ENCODE measurements at places on chromosomes 5 and 9.

DNA sequence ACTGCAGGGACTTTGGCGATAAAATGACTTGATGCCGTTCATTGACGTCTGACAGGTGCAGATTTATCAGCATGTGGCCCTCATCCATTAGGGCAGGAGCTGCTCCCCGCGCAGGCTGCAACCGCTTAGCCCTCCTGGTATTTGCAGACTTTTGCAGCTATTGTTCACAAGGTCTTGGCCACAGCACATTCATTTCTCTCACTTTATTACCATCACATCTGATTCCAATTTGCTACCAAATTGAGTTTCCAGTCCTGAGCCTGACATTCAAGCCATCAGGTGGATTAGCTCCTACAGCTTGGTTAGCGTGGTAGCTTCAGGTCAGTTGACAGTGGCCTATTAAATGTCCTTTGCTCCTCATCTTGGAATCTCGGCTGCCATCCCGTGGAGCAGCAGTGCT is 299.2 kb downstream of the CD180 start:
- no peak for DNase-seq

- DNase-seq = no peak
These were observed 10.7 kb downstream of the SETD9 start for GRCh38 chr5:56919942-56920662.

DNA sequence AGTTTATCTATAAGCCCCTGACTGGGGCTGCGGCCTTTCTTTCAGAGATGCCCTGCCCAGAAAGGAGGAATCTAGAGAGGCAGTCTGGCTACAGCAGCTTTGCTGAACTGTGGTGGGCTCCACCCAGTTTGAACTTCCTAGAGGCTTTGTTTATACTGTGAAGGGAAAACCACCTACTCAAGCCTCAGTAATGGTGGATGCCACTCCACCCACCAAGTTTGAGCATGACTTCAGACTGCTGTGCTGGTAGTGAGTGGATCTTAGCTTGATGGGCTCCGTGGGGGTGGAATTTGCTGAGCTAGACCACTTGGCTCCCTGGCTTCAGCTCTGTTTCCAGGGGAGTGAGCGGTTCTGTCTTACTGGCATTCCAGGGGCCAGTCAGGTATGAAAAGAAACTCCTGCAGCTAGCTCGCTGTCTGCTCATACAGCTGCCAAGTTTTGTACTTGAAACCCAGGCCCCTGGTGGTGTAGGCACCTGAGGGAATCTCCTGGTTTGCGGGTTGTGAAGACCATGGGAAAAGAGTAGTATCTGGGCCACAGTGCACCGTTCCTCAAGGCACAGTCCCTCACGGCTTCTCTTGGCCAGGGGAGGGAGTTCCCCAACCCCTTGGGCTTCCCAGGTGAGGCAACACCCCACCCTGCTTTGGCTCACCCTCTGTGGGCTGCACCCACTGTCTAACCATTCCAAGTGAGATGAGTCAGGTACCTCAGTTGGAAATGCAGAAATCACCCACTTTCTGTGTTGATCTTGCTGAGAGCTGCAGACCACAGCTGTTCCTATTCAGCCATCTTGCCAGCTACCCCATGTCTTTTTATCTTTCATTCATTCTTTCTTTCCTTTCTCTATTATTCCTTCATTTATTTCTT is 211.8 kb upstream of the C9orf72 start:
- DNase-seq = no peak

DNA sequence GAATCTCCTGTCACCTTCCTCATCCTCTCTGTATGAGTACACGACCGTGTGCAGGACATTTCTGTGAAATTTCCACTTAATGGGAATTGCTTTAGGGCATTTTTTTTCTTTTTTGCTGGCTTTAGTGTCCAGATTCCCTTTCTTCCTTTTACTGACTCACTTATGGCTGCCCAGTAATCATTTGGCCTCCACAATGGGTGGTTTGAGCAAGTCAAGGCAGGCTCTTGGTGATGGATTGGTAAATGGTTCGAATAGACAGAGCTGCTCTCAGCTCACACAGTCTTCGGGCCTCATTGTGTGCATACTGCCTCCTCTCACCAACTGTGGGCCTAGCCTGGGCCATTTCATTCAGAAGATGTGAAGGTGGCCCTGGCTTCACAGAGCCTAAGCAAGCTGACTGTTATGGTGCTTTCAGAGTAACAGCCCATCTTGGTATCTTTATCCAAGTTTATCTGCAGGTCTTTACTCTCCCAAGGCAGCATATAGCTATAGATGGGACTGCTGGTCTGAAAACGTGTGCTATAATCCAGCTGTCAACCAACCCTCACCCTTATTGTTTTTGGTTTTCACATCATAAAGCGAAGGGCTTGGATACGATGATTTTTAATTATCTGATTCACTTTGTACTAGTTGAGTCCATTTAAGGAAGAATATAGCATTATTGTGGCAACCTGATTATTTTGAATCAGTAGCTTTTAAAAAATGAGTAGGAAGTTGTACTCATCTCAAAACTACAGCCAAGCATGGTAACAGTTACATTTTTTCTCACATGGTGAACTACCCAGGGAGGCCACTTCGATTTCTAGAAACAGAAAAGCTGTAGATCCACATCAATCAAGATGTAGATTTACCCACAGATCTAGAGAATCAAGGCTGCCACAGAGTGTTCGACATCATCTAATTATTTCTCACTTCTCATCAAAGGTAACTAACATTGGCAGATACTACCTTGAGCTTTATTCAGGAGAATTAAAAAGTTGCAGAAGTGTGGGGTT is 50.4 kb upstream of the CKMT2 start:
- no peak for DNase-seq

DNA sequence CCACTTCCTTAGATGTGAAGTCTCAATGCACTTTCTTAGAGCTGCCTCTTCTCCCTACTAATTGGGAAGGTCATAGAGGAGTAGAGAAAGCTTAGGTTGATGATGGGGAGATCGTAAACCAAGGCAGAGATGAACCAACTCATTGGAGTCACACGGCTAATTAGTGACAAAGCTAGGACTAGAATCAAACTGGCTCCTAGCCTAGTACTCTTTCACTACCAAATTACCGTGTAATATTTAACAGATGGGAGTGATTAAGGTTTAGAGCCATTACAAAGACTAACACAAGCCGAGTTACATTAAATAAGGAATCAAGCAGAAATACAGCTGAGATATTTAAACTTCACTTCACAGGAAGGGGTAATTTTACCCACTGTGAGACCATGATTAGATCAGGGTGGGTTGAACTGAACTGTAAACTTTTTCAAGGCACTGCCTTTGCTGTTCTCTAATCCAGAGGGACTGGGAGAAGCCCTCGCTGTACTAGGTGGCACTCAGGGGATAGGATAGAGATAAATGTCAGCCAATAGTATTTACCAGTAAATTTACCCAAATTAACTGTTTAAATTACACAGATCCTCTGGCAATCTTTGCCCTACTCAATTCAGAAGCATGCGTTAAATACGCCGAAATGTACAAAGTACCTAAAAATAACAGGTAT is 166.4 kb upstream of the PIK3R1 start:
- DNase-seq = no peak

GRCh38 chr5:38677636-38678035 is 121.2 kb upstream of the LIFR start:
- DNase-seq = no peak

GRCh38 chr9:123514766-123515165 is 158.8 kb downstream of the CRB2 start:
- DNase-seq = no peak

DNA sequence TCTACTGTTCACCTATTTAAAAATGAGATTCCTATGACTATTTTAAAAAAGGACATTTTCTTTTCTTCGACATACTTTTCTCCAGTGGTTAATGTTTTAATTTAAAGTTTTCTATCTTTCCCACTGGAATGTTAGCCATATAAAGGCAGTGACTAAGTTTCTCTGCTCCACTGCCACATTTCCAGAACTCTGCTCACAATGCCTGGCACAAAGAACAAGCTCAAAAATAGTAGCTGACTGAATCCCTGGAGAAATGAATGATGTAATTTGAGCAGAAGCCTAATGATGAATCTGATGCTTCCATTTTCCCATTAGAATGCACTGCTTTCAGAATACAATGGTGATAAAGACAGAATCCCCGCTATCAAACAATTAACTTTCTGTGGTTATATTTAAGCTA is 817.8 kb downstream of the MTRR start:
- DNase-seq = no peak

- DNase-seq = no peak
These were observed 38.9 kb upstream of the EGFL7 start for GRCh38 chr9:136623842-136624183.

GRCh38 chr9:129761293-129761900 is 8.6 kb upstream of the PTGES start:
- DNase-seq = no peak

DNA sequence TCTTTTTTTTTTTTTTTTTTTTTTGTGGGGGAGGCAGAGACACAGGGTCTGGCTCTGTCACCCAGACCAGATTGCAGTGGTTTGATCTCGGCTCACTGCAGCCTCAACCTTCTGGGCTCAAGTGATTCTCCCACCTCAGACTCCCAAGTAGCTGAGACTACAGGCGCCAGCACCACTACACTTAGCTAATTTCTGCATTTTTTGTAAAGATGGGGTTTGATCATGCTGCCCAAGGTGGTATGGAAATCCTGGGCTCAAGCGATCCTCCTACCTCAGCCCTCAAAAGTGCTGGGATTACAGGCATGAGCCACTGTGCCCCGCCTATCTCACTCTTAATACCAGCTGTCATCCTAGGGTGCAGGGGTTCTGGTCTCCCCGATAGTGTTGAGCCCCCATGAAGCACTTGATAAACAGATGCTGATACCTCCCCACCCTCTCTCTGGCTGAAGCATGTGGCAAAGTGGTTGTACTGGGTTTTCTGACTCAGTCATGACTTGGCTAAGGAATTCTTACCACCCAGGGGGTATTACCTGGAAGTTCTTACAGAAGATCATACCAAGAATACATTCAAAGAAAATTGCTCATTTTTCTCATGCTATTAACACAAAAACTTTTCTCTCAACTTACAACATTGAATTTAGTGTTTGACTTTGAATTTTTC is 110.2 kb upstream of the DAPK1 start:
- DNase-seq = no peak

- DNase-seq = no peak
These were observed 179.8 kb downstream of the ENC1 start for GRCh38 chr5:74460694-74461093.

DNA sequence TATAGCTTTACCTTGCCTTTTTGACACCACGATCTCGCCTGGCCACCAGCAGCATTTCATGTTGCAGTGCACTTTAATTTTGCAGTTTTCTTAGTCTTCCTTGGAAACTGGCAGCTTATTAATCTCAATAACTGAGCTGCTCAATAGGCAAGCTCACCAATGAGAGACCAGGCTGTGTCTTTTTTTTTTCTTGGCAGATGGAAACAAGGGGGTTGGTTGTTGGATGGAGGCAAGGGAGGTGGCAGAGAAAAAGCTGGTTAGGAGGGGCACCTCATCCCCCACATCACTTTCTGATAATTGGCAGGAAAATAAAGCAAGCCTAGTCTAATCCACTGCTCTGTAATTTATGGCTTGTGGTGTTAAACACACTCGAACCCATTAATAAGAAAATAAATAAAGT is 324.5 kb upstream of the WWC1 start:
- no peak for DNase-seq

- no peak for DNase-seq
These were observed 15.1 kb upstream of the OXCT1 start for GRCh38 chr5:41885286-41885685.

DNA sequence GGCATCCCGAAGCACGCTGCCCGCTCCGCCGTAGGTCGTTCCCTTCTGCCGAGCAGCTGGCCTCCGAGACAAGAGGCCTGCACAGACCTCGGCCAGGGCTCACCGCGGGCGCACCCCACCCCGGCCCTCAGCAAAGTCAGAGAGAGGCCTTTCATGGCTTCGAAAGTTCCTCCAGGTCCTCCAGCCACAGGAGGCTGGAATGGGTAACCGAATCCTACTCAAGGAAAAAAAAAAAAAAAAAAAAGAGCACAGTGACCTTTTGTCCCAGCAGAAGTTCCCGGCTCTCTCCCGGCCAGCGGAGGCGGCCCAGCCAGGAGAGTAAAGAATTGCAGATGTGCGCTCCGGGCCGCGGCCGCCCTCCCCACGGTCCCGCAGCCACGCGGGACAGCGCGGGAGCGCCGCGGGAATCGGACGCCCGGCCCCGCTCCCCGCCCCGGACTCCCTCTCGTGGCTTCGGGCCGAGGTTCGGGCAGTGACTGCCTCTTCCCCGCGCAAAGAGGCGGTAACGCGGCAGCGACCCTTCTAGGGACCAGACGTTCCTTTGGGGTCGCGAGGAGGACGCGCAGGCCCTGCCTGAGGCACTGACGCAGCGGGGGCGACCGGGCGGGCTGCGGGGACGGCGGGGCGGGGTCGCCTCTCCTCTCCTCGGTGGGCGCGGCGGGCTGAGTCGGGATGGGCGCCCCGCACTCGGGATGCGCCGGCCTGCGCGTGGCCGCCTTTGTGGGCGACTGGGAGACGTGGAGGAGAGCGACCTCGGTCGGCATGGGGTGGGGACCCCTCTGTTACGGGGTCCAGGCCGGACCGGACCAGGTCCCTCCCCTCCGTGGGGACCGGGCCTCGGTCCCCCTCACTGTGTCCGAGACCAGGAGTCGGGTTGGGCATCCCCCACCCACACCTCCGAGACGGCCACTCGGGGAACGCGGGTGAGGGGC is 754 bp downstream of the GFPT2 start:
- DNase-seq = no peak

GRCh38 chr9:127347831-127348776 is 48.9 kb upstream of the SLC2A8 start:
- no peak for DNase-seq

DNA sequence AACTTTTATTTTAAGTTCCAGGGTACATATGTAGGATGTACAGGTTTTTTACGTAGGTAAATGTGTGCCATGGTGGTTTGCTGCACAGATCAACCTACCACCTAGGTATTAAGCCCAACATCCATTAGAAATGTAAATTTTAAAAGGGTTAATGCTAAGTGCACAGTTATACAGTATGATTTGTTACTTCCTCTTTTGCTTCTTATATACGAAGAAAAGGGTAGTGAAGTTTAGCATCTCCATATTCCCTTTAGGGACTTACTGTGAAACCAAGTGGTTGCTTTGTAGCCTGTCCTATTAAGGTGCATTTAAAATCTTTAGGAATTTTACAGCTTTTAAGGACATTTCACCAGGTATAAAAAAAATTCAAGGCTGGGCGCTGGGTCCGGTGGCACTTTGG is 46.4 kb downstream of the RBM27 start:
- no peak for DNase-seq

Data from CD4-positive, alpha-beta T cell treated with Interleukin-12 subunit alpha and Interleukin-12 subunit beta, for 1 hour (primary cell).